ENCODE measurements at places on chromosomes 1 and 21. TPM values are rescaled to one million over a fixed set of nuclear protein-coding genes. Genes with fewer than 3 reads are reported as not detected.

The ID3 gene
- total RNA-seq = 82.4 TPM

The DNM3 gene
- 2.3 TPM for total RNA-seq

The KLF17 gene
- total RNA-seq = not detected

The DMBX1 gene
- not detected for total RNA-seq

The SPOCD1 gene
- total RNA-seq = not detected

The B4GALT3 gene
- total RNA-seq = 23.6 TPM

The GBP4 gene
- 8.8 TPM for total RNA-seq

The GUCA2B gene
- not detected for total RNA-seq

The OR2L2 gene
- total RNA-seq = 0.05 TPM

DNA sequence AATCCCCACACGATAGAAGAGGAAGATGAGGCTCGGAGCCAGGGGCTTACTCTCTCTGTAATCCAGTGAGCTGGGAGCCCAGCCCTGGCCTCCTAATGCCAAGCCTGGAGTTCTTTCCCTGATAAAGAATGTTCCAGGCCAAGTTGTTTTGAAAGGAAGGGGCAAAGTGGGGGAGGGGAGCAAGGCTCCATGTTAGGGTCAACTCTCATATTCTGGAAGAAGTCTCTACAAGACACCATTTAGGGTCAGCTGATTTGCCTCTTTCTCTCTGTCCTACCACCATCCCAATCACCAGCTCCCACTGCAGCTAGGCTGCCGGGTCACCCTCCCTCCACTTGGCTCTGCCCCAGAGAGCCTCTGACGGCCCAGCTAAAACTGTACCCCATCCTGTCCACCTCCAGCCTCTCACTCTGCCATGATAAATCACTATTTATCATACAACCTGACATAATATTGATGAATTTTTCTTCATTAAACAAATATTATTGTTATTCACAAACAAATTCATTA, 95.0 kb downstream of the GLIS1 start:
- no peak for DNase-seq

DNA sequence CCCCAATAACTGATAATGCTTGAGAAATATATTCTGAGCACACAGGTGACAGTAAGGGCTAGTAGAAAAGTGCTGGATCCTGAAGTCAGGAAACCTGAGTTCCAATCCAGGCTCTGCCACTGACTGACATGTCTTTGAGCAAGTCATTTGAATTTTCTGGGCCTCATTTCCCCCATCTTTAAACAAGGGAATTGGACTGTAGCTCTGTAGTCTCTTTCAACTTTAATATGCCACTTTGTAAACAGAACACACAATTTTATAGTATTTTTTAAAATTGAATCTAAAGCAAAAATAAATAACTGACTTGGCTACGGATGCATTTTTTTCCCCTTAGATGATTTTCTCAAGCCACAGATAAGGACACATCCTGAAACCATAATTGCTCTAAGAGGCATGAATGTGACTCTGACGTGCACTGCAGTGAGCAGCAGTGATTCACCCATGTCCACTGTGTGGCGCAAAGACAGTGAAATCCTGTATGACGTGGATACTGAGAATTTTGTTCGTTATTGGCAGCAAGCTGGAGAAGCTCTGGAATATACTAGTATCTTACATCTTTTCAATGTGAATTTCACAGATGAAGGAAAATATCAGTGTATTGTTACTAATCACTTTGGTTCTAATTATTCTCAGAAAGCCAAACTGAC, 37.0 kb downstream of the LRIG2 start:
- no peak for DNase-seq

DNA sequence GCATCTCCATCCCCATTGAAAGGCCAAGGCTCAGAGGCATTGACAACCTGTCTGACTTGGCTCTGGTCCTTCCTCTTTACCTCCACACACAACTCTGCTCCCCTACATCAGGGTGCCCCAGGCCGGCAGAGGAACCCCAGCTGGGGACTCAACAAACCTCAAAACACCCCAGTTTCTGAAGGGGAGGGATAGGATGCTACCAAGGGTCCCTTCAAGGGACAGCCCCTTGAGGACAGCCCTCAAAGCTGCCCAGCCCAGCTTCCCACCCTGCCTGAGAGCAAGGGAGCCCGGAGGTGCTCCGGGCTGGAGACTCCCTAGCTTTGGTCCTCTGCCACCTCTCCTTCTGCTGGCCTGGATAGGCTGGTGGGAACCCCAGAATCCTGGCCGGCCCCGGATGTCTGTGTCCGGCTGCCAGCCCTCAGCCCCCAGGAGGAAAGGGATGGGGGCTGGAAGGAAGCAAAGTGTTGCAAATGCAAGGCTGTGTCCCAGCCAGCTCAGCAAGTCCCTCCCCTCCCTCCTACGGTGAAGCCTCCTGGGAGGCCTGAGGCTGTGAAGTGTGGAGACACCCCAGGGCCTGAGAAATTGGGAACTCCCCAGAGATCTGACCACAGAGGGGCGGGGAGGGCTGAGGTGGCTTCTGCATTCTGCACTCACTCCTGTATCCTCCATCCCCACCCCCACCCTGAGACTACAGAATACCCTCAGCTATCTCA, 1.1 kb upstream of the MARCKSL1 start:
- peak; percentile 67 for DNase-seq

DNA sequence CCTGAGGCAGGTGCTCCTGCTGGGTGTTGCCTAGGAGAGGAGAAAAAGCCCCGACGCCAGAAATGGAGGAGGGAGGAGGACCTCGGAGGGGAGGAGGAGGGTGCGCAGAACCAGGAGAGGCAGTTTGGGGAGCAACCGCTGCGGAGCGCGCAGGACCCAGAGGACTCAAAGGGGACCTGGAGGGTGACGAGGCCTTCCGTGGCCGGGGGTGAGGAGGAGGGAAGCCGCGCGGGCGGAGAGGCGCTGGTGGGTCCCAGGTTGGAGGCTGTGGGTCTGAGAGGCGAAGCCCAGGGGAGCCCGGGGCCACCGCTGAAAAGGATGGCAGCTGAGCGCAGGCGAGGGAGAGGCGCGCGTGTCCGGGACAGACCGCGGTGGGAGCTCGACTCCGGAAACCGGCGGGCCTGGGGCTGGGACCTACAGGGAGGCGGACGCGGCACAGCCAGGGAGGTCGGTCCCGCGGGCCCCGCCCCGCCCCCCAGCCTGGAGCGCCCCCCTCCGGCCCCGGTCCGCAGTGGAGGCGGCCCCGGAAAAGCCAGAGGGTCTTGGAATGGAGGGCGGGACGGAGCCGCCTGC, 15.1 kb downstream of the RNF223 start:
- no peak for DNase-seq

DNA sequence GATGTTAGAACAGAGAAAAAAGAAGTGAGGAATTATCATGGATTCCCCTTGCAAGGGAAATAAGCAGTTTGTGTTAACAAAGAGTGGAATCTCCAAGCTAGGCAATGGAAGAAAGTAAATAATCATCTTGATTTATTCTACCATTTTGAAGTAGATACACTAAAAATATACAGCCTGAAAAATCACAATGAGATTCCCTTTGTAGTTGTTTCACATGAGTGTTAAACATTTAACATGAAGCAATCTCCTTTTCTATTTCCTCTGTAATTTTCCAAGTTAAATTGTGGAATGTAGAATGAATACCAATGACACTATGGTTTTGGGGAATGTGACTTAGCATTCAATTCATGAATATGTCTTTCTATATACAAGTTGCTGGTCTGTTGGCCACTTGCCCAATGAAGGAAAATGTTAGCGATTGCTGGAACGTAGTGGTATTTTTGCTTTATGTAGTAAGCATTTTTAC, 5.7 kb downstream of the TGFB2 start:
- DNase-seq = no peak

GRCh38 chr21:42172596-42173483, 46.1 kb upstream of the ABCG1 start:
- no peak for DNase-seq

GRCh38 chr1:58755468-58755872, 28.4 kb downstream of the JUN start:
- DNase-seq = peak; percentile 48

- no peak for DNase-seq
These were observed 133.9 kb upstream of the CD34 start for GRCh38 chr1:208044589-208045462.

DNA sequence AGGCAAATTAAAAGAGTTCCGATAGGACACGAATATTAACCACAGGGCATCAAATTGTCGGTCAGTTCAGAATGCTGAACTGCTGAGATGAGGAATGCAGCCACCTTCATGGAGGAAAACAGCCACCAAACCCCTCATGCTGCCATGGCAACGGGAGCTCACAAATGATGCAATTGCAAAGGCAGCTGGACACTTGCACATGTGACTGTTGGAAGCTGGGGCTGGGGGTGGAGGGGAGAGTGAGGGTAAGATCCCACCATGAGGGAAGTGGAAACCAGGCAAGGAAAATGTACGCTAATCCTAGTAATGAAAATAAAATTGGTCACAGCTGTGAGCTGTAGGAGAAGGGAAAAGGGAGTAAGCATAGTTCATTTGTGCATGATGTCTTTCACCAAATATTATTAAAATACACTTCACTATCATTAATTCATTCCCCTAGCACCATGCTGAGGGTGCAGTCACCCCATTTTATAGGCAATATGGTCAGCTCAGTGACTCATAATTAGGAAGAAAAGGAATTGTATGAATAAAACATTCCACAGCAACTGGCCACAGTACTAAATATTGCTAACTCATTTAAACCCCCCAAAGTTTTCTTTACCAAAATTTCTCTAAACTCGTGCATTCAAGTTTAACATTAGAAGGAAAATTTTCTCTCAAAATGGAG, 15.3 kb downstream of the BECN2 start:
- DNase-seq = no peak

GRCh38 chr1:226903819-226904716, 33.7 kb downstream of the PSEN2 start:
- DNase-seq = no peak

GRCh38 chr21:35579520-35580293, 480.6 kb downstream of the SETD4 start:
- no peak for DNase-seq

- DNase-seq = no peak
These were observed 177.1 kb upstream of the RAB4A start for GRCh38 chr1:229093609-229094336.

DNA sequence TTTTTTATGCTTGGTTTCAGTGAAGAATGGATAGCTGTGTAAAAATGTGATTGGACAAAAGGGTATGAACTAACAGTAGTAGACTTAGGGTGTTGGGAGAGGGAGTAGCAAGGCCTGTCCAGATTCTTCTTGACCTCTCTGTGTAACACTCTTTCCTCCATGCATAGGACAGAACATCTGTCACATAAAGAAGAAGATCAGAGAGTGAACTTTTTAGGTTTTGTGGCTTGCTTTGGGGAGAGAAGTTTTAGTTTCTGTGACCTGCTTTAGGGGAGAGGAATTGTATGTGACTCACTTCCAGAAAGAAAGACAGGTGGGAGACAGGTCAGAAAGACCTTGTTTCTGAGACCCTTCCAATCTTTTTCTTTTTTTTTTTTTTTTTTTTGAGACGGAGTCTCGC, 27.3 kb upstream of the LRRC52 start:
- no peak for DNase-seq

DNA sequence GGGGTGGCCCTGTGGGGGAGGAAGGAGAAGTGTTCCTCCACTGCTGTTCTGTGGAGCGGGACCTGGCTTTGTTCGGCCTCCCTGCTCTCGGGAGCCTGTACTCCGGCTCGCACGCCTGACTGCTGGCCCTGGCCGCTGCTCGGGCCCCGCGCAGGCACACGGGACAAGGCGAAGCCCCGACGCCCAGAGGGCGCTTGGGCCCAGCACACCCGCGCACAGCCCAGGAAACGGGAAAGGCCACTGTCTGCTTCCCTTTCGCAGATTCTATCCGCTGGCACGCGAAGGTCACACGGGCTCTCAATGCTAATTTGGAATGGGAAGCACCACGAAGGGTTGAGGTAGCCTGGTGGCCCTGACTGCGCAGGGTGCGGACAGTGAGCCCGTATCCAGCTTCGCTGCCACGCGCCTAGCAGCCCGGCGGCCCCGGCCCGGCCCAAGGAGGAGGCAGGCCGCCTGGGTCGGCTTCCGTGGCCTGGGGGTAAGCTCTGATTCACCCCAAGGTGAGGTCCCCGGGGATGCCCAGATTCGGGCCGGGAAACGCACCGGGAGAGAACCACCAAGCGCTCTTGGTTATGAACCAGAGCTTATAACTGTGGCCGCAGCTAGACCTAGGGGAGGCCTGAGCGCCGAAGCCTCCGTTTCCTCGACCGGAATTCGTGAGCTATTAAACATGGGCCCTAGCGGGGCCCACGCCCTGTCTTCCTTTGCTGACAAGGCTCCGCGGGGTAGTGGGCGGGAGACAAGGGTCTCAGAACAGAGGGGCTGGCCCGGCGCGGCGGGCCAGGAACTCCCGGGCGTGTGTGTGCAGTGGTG, 19.7 kb upstream of the TBX15 start:
- DNase-seq = peak; percentile 34

- DNase-seq = peak; percentile 39
These were observed 386.3 kb downstream of the DISC1 start for GRCh38 chr1:232012773-232013386.

GRCh38 chr1:177200290-177200689, 29.5 kb downstream of the BRINP2 start:
- DNase-seq = no peak
